NCI-H345 (cell line): ENCODE measurements at places on chromosomes 13 and 19.
A peak's percentile ranks its signal among the peaks of the same experiment; 100 is the strongest.

DNA sequence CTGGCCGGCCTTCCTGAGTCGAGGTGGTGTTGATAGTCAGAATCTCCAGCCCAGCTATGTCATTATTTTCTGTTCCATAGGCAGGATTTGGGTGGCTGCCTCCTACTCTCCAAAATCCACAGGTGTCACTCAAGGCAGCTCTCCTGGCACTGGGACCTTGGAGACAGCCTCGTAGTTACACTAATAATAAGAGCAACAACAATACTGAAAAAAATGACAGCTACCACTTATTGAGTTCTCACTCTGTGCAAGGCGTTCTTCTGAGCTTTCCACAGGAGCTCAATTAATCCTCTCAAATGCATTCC, 12.2 kb upstream of the KLK12 start:
- no peak for DNase-seq

- DNase-seq: no peak
These were observed 610.4 kb upstream of the SLITRK6 start for GRCh38 chr13:86409466-86410241.

DNA sequence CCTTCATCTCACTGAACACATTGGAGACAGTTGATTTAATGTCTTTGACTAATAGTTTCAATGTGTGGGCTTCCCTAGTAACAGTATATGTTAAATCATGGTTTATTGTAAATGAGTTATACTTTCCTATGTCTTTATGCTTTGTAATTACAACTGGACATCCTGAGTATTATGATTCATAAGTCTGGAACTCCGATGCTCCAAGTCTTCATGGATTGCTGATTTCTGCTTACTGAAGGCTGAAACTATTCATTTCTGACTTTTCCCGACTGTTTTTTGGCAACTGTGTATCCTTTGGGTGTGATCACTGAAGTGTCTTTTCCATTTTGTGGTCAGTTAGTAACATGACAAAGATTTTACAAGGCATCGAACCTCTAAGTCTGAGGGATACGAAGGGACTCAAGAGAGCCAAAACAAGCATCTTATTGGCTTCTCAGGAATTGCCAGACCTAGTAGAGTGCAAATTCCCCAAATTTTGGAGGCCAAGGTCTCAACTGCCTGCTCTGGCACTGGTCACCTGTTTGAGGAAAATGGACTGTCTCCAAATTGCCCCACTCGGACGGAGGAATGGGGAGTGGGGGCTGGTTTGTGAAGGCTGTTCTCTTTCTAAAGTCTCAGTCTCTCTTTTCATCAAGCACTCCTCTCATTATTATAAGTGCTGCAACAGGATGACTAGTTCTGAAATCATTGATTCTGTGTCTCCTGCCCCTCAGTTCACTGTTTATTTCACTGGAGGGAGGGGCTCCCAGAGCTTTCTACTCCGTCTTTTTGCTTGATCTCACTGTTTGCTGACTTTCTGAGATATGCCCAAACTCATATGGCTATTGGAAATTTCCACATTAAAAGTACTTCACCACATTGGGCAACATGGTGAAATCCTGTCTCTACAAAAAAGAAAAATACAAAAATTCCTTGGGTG, 20.2 kb upstream of the CD70 start:
- DNase-seq: no peak

GRCh38 chr19:43519436-43520088, 7.4 kb downstream of the ETHE1 start:
- DNase-seq: peak; percentile 68

DNA sequence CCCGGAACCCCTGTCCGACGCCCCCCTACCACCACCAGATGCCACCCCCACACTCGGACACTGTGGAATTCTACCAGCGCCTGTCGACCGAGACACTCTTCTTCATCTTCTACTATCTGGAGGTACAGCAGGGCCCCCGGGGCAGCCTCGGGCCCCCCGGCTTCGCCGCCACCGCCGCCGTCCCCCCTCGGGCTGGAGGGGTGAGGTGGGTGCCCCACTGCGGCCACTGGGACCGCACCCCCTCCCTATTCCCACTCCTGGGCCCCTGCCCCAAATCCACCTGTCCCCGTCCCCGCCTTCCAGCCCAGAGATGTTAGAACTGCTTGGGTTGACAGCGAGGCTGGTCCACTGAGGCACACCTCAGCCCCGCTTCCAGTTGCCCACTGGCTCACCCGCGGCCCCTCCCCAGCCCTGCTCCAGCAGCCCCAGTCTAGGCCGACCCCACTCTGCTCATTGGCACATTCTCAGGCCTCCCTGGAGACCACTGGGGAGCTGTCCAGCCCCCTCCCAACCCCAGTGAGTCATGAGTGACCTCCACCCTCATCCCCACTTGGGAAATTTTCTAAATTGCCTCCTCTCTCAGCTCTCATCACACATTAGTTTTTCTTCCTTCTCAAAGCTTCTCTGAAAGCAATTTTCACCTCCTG, 6.5 kb downstream of the LENG1 start:
- DNase-seq: no peak

GRCh38 chr13:40390401-40390916, 276.0 kb downstream of the FOXO1 start:
- peak; percentile 47 for DNase-seq

GRCh38 chr19:40244579-40245317, 18.3 kb upstream of the CCNP start:
- no peak for DNase-seq

DNA sequence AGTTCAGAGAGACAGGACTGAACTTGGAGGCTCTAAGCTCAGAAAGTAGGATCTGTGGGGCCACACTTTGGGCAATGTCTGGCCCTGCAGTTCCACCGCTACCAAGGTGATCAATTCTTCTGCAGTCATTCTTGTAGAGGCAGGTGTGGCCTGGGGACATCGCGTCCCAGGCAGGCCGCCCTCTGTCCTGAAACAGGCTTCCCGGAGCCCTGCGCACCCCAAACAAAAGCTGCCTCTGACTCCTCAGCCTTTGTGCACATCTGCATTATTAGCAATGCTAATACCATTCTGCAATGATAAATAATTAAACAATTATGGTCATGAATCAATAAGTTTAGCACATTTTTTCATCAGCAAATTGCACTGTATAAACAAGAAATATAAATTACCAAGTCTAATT, 160.2 kb downstream of the URI1 start:
- no peak for DNase-seq

- peak; percentile 46 for DNase-seq
These were observed 826 bp downstream of the RASIP1 start for GRCh38 chr19:48739404-48740163.

GRCh38 chr13:71005919-71006318, 861.1 kb downstream of the DACH1 start:
- no peak for DNase-seq

DNA sequence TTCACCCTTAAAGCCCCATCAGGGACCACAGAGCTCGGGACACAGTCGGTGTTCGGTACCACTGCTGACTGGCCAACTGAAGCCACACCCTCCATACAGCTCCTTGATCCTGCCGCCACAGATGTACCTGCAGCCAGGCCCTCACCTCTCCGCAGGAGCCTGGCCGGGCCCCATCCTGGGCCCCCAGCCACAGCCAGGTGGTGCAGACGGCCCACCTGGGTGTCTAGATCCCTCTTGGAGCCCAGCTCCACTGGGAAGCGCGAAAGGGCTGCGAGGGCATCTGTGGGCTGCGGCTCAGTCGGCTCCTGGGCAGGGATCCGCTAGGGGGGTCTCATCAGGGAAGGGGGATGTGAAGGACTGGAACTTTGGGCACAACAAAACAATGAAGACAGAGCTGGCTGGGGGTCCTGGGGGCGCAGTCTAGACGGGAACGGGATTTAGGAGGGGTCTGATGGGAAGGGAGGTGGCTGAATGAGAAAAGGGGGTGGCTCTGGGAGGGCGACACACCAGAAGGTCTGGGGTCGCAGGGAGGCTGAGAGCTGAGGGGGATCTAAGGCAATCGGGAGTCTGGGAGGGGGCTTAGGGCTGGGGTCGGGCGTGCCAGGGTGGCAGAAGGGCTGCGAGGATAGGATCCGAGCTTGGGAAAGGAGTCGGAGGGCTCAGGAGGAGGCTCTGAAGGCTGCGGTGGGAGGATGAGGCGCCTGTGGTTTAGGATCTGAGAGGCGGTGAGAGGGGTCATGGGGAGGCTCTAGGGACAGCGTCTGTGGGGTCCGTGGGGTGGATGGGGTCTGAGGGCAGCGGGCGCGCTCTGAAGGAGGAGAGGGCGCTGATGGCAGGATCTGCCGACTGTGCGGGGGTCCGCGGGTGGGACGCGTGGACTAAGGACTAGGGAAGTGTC, 15.8 kb downstream of the PRODH2 start:
- DNase-seq: no peak

- DNase-seq: no peak
These were observed 92.3 kb downstream of the TNFSF13B start for GRCh38 chr13:108361769-108362168.

- DNase-seq: no peak
These were observed 27.5 kb upstream of the TMEM160 start for GRCh38 chr19:47075941-47076340.

DNA sequence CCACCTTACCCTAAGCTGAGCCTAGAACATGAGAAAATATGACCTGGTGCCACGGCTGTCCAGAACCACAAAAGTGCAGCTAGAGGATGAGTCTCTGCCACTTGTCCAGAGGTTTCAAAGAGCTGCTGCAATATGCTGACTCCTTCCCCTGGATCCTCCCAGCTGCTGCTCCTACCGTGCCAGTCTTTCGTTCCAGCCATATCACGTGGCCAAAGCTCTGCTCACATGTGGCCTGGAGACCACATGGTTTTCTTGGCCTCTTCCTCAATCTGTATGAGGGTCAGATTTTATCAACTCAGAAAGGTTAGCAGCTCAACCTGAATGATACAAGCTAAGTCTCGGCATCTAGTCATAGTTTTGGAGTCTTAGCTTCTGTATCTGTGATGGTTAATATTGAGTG, 3.2 kb upstream of the SACS start:
- DNase-seq: no peak

DNA sequence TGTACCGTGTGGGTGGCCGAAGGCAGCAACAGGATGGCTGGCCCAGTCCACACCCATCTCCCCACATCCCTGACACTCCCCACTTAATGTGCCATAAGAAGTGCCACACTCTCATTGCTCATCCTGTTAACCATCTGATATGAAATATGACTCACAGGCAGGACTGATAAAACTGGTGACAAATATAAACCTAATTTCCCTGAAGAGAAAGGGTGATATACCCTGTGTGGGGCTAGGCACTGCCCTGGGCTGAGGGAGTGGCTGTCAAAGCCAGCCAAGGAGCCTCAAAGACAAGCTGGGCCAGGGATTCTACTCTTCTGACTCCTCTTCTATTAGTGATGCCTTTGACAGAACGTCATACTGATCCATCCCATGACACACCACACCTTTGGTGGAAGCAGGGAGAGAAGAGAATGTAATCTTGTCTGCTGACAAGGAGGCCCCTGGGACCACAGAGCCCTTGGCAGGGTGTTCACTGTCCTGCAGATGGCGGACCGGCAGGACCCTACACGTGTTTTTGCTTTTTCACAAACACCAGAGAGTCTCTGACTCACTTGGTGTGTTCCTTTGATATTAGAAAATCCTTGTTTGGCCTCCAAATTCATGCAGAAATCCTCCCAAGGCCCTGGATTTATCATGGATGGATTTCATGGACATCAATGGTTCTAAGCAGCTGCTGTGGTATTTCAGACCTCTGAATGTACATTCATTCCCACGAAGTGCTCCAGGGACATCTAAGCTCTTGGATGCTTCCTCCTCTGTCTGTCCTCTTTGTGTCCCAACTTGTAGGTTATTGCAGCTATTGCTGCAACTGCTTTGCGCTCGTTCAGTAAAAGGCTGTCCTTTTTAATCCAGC, 98.0 kb upstream of the WASF3 start:
- DNase-seq: no peak

GRCh38 chr13:73608157-73608516, 526.1 kb downstream of the KLF12 start:
- peak; percentile 40 for DNase-seq

GRCh38 chr13:109684824-109685202, 101.6 kb downstream of the IRS2 start:
- DNase-seq: peak; percentile 25

DNA sequence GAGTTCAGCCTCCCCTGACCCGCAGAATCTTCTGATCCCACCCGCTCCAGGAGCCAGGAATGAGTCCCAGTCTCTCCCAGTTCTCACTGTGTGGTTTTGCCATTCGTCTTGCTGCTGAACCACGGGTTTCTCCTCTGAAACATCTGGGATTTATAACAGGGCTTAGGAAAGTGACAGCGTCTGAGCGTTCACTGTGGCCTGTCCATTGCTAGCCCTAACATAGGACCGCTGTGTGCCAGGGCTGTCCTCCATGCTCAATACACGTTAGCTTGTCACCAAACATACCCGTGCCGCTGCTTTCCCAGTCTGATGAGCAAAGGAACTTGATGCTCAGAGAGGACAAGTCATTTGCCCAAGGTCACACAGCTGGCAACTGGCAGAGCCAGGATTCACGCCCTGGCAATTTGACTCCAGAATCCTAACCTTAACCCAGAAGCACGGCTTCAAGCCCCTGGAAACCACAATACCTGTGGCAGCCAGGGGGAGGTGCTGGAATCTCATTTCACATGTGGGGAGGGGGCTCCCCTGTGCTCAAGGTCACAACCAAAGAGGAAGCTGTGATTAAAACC, 1.1 kb upstream of the APOE start:
- no peak for DNase-seq

DNA sequence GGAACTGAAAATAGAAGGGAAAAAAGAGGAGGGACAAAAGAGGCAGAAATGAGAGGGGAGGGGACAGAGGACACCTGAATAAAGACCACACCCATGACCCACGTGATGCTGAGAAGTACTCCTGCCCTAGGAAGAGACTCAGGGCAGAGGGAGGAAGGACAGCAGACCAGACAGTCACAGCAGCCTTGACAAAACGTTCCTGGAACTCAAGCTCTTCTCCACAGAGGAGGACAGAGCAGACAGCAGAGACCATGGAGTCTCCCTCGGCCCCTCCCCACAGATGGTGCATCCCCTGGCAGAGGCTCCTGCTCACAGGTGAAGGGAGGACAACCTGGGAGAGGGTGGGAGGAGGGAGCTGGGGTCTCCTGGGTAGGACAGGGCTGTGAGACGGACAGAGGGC, at the start of gene CEACAM5:
CEACAM5 (plus strand) TSS at position 146 of the 400 bp plus-strand sequence; CDS start at position 252, 106 bp downstream.
- no peak for DNase-seq

GRCh38 chr13:21218351-21219035, 42.0 kb downstream of the MRPL57 start:
- DNase-seq: no peak

DNA sequence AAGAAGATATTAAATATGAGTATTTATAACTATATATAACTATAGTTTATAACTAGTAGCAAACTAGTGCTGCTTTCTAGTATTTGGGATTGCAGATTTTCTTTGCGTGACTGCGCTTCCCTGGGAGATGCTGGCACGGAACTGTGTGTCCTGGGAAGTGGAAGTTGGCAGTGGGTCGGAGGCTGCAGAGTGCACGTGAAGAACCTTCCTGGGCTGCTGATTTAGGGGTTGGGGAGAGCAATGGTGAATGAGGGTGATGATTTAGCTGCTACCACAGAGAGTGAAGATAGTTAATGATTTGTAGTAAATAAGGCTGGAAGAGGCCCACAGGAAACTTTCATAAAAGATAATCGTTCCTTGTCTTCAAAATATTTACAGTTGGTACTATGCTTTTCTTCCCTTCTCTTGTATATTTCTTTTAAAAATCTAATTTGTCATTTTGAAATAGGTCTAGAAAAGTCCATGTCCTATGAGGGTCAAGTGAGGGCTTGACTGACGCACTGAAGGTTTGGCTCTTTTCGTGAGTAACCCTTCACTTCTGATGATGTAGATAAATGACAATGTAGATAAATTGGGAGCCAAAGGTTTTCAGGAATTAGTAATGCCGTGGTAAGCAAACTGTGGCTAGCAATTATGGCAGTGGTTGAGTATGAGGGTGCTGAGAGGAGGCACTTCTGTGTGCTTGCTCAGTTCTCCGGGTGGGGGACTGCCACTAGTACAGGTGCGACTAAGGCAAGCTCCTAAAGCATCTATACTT, 3.0 kb upstream of the NAA16 start:
- DNase-seq: no peak

GRCh38 chr19:35587321-35587720, 1.3 kb downstream of the PMIS2 start:
- DNase-seq: no peak
